ENCODE measurements at places on chromosomes 2 and 18.

GRCh38 chr2:48399828-48400552 lies 130.0 kb upstream of the STON1 start:
- no peak for DNase-seq

DNA sequence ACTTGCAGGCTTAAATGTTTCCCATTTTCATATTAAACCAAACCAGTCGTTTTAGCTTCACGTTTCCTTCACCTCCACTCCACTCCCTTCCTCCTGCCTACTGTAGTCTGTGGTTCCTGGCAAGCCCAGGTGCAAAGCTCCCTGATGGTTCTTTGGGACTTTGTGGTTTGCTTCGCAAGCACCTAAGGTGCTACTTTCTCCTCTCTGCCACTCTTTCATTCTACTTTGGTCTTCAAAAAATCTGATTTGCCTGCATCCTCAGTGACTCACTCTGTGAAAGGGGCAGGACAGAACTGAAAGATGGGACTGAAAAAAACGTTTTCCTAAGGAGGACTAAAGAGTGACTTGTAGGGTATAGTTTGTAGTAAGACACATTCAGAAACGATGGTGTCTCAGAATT lies 228.4 kb downstream of the CYRIA start:
- no peak for DNase-seq

GRCh38 chr2:127428057-127428814 lies 10.0 kb downstream of the PROC start:
- no peak for DNase-seq

DNA sequence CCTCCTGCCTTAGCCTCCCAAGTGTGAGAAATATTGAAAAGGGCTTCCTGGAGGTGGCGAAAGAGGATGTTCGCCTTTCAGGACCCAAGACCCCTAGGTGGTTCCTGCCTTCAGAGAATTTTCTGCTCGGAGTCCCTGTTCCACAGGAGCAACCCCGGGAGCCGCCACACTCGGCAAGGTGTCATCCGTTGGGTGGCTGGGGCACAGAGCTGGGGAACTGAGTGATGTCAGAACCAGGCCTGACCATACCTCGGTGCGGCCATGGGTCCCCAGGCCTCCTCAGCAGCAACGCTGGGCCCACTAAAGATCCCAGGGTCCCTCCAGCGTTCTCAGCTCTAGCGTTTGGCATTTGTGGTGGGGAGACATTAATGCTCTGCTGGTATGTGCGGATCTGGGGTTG lies 23.7 kb upstream of the TAF1B start:
- DNase-seq = no peak

DNA sequence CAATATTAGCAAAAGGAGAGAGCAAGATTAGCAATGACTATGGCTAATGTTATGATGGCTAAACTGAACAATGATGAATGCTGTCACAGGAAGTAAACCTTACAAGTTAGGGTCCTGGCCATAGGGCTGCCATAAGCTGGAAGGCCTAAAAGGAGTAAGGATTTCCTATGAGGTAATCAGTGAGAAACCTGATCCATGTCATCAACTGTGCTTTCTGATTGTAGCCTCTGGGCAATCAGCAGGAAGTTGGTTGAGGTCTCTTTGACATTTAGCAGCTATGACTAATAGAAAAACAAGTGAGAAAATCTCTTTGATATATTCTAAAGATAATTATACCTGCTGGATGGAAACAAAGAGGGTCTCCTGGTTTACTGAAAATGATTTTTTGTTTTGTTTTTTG lies 193.0 kb downstream of the RAB3GAP1 start:
- peak; percentile 45 for DNase-seq

- no peak for DNase-seq
Observed at GRCh38 chr2:19971691-19972090, 18.2 kb downstream of the WDR35 start.

DNA sequence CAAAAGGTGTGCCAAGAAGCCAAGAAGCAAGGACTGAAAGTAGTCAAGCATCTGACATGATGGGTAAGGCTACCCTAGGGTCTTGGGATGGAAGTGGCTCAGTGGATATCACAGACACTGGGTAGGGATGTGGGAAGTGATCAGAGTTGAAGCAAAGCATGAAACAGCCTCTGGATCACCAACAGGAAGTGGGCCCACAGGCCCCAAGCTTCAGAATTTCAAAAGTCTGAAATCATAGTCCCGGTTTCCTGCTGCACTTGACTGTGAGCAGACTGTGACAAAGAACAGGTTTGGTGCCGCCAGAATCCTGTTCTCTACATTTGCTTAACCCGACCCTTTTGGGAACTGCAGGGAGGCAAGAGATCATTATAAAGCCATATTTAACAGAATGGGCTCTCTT lies 57.4 kb downstream of the SP100 start:
- no peak for DNase-seq

- DNase-seq = no peak
Observed at GRCh38 chr2:186199029-186199428, 287.0 kb upstream of the ZC3H15 start.

DNA sequence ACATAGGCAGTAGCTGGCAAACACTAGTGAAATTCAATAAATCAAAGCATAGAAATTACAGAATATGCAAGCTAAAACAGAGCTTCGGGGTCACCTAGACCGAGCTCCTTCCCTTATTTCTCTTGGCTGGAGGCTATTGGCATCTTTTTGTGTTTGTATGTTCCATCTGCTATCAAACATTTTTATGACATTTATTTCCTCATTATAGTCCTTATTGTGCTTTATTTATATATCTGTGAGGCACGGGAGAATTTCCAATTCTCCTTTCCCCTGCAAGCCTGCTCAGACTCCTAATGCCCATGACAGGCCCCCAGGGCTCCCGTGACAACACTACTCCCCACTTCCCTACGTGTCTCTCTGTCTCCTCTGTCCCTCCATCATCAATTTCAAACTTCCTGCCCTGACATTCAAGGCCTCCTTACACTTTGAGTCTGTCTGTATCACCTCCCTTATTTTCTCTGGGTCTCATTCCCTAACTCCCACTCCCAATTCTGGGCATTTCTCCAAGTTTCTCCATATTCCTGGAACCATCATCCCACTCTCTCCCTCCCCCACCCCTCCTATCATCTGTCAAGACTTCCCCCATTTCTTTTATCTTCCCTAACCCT lies 316.9 kb downstream of the OSR1 start:
- DNase-seq = no peak

DNA sequence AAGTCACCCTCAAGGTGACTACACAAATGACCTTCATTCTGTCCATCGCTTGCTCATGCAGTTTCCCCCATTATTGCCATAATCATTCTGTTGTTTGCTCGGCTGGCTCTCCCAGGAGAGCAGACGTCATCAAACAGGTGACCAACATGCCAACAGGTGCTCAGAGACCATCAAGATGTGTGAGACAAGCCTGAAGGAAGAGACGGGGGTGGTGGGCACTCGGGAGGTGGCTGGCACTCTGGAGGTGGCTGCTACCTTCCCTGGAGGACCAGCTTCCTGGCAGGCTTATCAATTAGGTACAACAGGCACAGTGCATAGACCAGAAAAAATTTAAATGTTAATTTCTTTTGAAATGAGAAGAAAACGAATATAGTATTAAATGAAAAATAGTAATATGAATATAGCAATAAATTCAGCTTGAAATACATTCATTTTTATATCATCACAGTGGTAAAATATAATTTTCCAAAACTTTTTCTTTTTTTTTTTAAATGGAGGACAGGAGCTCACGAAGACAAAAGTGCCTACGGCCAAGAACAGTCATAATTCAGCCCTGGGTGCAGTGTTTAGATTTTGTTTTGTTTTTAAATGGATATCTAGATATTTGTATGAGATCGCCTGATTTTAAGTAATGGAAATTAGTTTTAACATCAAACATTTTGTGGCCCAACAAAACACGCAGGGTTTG lies 16.9 kb upstream of the HAAO start:
- DNase-seq = no peak

GRCh38 chr2:109226128-109226527 lies 97.1 kb downstream of the SH3RF3 start:
- no peak for DNase-seq

- DNase-seq = no peak
Observed at GRCh38 chr2:1680222-1681016, 63.9 kb downstream of the PXDN start.

- no peak for DNase-seq
Observed at GRCh38 chr2:179106342-179106675, 56.4 kb upstream of the CCDC141 start.

- peak; percentile 50 for DNase-seq
Observed at GRCh38 chr2:143001501-143001900, 124.0 kb downstream of the KYNU start.

- DNase-seq = no peak
Observed at GRCh38 chr2:236156095-236156859, 11.9 kb downstream of the GBX2 start.

GRCh38 chr2:108588070-108588668 lies 53.9 kb downstream of the LIMS1 start:
- no peak for DNase-seq

DNA sequence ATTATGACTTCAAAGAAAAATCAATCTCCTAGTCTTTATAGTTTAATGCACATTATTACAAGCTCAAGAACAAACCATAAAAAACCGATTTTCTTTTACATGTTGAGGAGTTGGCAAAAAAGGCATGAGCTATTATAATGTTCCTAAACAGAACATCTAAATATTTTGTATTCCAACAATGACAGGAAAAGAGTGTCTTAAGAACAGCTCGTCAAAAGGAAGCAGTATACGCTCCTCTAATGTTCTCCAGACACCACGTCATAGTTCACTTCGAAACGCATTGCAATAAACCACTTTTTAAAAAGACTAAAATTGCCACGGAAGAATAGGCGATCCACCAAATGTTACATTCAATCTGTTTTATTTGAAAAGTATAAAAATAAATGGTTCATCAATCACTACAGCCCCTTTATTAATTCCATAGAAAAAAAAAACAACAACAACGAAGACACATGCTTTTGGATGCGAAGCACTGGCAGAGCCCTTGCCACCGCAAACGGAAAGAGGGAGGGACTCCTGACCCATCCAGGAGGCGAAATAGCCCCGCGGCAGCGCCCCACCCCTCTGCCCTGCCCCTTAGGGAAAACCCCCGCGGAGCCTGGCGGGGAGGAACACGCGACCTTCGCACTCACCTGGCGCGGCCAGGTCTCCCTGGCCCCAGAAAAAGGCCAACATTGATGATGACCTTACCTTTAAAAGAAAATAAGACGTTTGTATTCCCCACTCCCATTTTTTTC lies 45.8 kb downstream of the MBP start:
- DNase-seq = no peak

DNA sequence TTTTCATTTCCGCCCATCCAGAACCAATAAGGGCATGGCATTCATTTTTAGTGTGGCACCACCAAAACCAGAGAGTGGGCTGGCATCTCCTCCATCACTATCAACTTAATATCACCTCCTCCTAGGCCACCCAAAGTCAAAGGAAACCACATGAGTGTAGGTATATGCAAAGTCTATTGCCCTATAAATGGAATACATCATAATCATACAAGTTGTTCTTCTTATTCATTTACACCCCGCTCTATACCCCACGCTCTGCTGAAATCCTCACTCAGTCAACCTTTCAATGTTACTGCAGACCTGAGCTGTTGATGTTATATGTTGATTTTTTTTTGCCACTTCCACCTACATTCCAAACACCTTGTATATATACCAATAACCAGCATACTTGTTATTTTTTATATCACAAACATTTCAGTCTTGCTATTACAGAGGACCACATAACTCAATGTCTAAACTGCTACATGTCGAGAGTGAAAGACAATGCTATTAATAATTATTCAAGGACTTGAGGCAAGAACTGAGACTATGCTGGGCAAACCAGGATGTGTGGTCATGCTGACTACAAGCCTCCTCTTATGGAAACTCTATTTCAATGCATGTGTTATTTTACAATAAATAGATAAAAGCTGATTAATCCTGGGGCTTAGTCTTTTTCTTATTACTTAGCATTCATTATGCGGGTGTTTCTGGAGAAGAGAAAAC lies 466.5 kb upstream of the ID2 start:
- DNase-seq = no peak

- no peak for DNase-seq
Observed at GRCh38 chr2:236180076-236180816, 12.1 kb upstream of the GBX2 start.

DNA sequence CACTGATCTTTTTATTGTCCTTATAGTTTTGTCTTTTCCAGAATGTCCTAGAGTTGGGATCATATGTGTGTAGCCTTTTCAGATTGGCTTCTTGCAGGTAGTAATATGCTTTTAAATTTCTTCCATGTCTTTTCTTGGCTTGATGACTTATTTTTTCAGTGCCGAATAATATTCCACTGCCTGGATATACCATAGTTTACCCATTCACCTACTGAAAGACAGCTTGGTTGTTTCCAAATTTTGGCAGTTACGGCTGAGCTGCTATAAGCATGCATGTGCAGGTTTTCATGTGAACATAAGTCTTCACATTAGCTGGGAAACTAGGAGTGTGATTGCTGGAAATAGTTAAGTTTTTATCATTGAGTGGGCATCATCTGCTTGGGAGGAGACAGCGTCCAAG lies 73.7 kb downstream of the RNF144A start:
- DNase-seq = no peak

- DNase-seq = peak; percentile 63
Observed at GRCh38 chr2:112794131-112794733, 9.9 kb upstream of the IL1A start.

DNA sequence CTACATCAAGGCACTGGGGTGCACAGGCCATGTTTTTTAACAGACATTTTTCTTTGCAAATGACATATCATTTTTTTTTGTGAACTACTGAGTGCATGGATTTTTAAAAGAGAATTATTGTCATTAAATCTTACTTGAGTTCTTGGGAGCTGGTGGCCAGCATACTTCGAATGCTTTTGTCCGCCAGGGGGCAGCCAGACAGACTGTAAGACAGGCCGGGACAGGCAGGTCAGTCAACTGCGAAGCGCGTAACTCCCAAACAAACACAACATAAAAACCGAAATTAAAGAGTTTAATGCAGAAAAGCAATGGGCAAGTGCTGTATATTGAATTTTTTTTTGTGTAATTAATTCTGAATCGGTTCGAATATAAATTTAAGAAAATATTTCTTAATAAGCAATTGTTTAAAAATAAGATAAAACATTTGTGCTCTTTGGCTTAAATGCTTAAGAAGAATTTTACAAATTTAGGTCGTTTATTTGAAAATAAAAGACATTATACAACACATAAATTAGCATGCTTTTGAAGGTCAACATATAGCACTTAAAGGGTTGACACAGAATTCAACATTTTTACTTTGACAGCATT lies 142.2 kb upstream of the PXDN start:
- DNase-seq = peak; percentile 76

DNA sequence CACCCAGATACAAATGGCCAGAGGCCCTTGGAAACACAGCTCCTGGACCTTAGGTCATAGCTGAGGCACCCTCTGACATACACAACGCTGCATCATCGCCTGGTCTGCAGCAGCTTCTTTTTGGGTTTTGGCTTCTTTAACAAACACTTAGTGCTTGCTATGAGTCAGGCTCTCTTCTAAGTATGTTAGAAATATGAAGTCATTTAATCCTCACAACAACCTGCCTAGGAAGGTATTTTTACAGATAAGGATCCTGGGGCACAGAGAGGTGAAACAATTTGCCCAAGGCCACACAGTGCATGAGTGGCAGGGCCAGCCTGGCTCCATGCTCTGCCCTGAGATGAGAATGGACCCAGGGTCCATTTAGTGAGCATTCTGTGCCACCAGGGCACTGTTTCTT lies 96.6 kb downstream of the TMEM17 start:
- DNase-seq = peak; percentile 7

- no peak for DNase-seq
Observed at GRCh38 chr18:317618-318017, 49.8 kb upstream of the THOC1 start.

- DNase-seq = peak; percentile 71
Observed at GRCh38 chr2:37378411-37378810, 34.0 kb downstream of the QPCT start.
